ENCODE measurements at places on chromosomes 16 and 17. TPM values are rescaled to one million over a fixed set of nuclear protein-coding genes. Genes with fewer than 3 reads are reported as not detected.

Gene PTX4
- not detected for total RNA-seq

DNA sequence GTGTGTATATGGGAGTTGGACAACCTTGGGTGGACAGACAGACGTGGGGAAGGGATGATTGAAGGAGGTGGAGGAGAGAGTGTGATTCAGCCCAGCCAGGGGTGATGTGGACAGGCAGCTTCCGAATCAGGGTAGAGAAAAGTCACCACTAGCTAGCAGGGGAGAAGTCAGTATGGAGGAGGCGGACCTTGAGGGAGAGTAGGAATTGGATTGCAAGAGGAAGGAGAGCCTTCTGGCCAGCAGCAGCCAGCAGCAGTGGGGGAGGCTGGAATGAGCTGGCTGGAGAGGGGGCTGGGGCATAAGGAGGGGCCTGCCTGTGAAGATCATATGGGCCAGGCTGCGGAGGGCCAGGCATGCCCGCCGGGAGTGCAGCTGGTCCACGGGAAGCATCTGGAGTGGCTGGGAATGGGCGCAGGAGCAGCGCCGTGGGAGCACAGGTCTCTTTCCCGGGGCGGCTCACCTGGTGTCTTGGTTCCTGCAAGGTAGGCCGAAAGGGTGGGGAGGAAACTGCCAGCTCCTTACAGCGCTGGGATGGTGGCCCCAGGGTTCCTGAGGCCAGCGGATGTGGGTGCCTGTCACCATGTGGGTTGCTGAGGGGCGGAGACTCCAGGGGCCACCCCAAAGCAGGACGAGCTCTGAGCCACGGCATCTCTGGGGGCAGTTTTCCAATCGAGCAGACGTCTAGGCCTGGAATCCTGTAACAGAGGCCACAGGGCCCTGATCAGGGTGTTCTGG is 235.3 kb downstream of the SEC14L1 start:
- DNase-seq = no peak

DNA sequence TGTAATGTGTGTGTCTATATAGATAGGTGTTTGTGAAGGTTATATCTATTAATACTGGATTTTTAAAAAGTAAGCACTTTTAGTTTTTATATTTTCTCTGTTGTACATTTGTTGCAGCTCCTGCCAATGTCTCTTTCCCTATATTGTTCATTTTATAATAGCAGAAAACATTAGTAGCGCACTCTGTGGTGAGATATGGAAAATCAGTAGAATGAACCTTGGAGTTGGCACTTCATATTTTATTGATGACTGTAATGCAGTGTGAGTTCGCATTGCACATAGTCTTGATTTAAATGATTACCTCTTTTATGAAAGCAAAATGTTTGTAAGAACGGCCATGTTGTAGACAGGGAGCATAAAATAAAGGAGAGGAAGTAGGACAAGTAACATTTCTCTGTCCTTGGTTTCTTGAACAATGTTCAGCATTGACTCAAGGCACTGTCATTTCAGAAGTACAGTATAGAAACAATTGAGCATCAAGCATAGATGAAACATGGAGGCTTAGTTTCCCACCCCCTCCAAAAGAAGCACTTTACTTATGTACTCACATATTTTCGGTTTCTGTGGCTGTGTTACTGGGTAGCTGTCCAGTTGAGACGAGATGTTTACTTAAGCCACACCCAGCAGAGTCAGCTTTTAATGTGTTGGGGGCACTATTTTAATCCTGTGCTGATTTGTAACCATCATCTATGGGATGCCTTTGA is 74.0 kb downstream of the TANC2 start:
- DNase-seq = no peak

DNA sequence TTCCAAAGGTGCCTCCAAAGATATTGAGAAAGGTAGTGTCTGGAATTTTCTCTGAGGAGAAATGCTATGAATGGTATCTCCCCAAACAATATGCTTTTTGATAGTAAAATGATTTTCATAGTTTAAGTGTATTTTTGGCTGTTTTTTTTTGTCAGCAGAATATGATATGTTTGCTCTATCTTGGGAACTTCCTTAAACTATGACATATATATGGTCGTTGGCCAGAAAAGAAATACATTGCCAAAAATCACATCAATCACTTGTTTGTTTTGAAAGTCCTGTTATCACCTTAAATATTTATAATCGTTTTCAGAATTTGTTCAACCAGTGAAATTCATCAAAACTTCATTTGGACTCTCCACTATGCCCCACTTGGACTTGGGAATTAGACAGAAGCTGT is 816.9 kb downstream of the CDH11 start:
- no peak for DNase-seq

Gene RPL13
- 8,204 TPM for total RNA-seq

Gene SEPTIN12
- not detected for total RNA-seq

DNA sequence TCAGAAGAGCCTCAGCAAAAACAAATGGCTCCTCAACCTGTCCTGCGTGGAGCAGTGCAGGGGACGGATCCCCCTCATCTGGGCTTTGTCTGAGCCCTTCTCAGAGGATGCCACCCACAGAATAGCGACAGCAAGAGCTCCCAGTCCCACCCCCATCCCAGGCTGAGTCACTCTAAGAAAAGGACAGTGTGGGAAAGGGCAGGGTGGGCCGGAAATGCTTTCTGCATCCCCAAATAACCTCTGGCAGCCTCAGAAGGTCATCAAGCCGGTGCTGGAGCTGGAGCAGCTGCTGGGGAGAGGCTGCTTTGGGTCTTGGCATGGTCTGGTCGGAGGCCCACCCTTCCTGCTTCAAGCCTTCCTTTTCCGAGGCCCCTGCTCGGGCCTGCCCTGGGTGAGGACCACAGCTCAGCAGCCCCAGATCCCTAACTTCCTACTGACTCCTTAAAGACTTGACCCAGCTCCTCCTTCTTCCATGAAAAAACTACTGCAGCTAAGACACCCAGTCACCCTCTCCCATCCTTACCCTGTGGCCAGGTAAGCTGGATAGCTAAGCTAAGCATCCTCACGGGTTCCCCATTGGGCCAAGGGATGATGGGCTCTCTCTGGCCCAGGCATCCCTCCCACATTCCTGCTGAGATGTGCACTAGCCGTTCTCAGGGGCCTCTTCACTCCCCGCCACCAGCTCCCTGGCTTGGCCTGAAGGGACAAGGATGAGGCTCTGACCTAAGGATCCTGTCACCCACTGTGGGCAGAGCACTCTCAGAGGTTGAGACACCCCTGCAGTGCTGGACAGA is 8.7 kb downstream of the SLC12A4 start:
- DNase-seq = no peak

DNA sequence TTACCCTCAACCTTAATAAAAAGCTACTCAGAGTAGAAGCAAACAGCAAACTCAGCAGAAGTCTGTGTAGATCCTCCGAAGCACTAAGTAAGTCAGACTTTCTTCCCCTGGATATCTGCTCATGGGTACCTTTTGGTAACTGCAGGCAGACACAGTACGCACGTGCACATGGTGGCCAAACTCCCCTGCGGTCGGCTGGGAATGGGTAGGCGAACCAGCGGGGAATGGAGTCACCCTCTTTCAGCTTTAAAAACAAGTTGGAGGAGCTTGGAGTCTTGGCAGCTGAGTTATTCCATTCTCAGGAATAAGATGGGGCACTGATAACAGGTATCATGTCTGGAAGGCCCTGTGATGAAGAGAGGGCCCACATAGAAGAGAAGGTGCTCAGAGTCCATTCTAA is 16.3 kb downstream of the CYB561 start:
- no peak for DNase-seq

DNA sequence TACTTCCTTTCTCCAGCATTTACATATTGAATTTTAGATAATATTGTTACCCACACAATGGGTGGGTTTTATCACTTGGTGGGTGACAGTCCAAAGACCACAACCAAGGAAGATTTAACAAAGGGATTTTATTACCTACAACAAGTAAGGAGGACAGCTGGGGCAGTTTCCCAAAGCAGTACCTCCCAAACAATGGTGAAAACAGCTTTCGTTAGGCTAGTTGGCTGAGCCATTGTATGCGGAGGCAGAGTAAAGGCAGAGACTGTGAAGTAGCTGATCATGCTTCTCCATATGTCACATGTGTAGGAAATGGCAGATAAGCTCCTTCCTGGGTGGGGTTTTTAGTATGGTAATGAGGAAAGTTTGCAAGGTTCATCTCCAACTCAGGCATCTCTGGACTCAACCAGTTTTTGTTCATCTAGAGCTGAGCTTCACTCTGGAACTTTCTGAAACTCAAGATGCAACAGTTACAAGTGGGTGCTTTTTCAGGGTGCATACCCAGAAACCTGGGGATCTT is 104.3 kb upstream of the PSMD7 start:
- no peak for DNase-seq

Gene CFAP97D1
- total RNA-seq = not detected

GRCh38 chr16:68739964-68740627 is 3.0 kb downstream of the CDH1 start:
- DNase-seq = no peak

DNA sequence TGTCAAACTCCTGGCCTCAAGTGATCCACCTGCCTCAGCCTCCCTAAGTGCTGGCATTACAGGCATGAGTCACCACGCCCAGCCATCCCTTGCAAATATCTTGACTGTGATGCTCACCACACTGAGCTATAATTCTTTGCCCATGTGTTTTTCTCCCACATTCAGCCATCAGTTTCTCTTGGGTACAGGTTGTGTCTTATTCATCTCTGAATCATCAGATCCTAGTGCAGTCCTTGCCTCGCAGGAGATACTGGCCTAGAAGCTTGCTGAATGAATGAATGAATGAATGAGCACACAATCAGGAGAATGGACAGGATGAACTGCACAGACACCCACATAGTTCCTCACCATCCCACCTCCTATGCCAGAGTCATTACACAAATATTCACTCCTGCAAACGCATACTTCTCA is 24.4 kb upstream of the ETV4 start:
- no peak for DNase-seq

DNA sequence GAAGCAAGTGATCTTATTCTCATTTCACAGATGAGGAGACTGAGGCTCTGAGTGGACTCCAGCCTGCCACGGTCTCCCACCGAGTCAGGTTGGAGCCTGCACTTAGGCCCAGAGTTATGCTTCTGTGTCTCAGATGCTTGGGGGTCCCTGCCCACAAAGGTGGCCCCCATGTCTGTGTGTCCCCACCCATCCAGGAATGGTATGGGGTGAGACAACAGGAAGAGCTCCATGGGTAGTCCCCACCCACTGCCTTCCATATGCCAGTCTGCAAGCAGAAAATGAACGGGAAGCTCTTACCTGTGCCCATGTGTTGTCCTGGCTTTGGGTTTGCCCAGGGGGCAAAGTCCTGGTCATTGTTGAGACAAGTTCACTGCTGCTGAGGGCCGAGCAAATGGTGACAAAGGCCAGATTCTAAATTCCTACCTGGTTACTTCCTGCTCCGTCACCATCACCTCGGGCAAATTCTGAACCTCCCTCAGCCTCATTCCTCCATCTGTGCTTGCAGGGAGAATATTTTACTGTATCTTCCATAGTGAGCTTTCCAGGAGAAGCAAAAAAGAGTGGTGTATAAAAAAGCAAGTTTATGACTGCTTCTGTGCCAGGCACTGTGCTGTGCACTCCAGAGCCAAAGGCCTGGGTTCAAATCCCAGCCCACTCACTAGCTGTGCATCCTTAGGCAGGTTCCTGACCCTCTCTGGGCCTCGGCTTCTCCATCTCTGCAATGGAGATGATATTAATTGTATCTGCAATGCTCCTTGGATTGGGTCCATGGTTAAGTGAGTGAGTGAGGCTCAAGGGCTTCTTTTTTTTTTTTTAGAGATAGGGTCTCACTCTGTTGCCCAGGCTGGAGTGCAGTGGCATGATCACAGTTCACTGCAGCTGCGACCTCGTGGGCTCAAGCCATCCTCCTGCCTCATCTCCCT is 9.3 kb downstream of the IL4R start:
- DNase-seq = no peak

GRCh38 chr17:17768424-17769088 is 68.2 kb downstream of the SREBF1 start:
- DNase-seq = no peak

DNA sequence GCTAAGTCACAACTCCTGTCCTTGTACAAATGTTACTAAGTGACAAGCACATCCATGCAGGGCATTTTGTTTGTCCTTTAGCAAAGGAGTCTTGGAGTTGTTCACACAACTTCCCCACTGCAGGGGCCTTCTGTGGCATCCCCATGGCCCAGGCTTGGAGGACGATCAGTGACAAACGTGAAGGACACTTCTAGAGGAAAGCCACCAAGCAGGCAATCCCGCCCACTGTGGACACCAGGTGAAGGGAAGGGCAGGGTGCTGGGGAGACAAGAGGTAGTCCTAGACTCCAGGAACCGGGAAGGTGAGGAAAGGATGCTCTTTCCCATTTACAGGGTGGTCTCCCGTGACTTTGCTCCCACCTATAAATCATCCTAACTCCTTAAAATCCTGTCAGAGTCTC is 4.1 kb downstream of the WDR45B start:
- no peak for DNase-seq

GRCh38 chr17:48014595-48015111 is 22.9 kb downstream of the COPZ2 start:
- no peak for DNase-seq

Gene RBBP6
- total RNA-seq = 38.5 TPM

DNA sequence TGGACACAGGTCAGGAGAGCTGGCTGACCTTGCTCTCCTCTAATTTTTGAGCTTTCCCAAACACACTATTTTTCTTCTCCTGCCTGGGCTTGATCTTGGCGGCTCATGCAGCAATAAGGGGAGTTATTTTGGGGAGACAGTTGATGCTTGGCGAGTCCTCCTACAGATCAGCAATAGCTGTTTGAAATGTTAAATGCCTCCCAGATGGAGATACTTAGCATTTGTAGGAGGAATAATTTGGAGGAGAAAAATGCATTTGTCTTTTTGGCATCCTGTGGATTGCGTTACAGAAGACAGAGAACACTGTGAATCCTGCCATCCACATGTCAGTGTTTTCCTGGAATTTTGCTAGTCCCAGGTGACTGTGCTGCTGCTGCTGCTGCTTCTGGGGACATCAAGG is 328.0 kb upstream of the XYLT1 start:
- DNase-seq = no peak

Gene ABCA8
- total RNA-seq = 75.9 TPM

DNA sequence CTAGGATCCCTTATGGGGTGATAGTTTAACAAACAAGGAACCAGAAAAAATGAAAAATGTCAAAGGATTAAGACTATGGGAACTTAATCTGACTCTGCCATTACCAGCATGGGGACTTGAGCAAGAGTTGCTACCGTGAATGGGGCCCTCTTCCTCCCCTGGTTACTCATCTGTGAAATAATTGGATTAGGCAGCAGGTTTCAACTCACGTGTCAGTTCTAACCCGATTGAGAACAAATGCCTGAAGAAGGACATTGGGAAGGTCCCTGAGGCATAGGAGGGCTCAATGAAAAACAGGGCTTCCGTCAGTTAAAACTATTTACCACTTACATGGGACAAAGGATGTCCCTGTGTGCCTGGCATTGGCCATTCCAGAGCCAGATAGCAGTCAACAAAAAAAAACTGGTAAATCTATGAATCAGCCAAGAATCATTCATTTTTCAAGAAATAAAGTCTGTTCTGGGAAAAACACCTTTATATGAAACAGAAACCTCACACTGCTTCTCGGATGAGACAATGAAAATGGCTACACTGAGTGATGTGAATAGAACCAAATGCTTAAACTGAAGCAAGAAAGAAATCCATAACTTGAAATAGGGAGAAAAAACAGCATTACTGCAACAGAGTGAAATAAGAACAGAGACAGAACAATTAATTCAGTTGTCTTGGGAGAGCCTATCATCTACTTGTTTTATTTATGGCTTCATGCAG is 104.3 kb downstream of the ADAMTS18 start:
- no peak for DNase-seq

Gene CRYBA1
- total RNA-seq = not detected

GRCh38 chr16:424033-424622 is 1.3 kb upstream of the RAB11FIP3 start:
- DNase-seq = no peak

Data from vagina (tissue), 2 donors.